ENCODE measurements at places on chromosomes 4 and X.
A peak's percentile ranks its signal among the peaks of the same experiment; 100 is the strongest.

DNA sequence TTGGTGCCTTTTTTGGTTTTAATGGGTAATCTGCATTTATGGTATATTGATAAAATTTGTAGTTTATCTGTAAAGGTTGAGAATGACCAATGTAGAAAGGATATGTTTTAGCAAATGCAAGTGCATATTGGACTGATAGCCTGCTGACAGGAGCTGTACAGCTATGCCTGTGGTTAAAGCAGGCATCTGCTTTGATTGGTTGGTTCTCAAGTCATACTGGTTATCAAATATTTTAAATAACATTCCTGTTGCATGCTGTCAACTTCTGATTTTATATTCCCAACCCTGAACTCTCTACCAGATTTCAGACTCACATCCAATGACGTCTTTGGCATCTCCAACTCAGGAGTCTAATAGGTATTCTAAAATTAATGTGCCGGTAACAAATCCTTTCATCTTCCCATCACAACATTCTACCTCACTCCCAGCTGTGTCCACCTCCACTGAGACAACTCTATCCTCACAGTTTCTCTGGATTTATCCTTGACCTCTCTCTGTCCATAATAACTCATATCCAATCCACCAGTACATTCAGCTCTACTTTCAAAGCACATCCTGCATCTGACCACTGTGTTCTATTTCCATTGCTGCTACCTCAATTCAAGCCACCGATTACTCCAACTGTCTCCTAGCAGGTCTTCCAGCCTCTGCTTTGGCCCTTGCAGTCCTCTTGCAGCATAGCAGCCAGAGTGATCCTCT, 125.7 kb downstream of the CAMK2D start:
- DNase-seq: no peak

GRCh38 chr4:122932763-122933162, 10.4 kb upstream of the NUDT6 start:
- DNase-seq: no peak

DNA sequence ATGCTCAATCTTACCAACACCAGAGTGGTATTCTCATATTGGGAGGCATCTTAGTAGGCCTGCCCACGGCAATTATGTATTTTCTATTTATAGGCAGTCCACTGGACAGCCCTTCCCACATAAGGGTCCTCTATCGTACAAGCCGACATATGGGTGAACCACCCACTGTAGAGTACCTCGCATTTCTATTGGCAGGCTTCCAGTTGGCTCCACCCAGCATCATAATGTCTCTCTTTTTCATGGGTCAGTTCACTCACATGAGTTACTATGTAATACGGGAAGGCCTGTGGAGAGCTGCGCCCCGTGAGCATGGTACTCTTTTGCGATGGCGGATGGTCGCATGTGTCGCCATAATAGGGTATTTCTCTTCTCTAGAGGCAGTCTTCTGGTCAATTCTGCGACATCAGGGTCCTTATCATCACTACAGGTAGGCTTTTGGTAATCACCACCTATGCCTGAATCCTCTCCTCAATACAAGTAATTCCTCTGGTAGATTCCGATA, 29.4 kb upstream of the FOXR2 start:
- no peak for DNase-seq

- no peak for DNase-seq
Observed at GRCh38 chr4:22312113-22312512, 203.8 kb downstream of the ADGRA3 start.

GRCh38 chr4:117545039-117545438, 459.7 kb upstream of the TRAM1L1 start:
- no peak for DNase-seq

DNA sequence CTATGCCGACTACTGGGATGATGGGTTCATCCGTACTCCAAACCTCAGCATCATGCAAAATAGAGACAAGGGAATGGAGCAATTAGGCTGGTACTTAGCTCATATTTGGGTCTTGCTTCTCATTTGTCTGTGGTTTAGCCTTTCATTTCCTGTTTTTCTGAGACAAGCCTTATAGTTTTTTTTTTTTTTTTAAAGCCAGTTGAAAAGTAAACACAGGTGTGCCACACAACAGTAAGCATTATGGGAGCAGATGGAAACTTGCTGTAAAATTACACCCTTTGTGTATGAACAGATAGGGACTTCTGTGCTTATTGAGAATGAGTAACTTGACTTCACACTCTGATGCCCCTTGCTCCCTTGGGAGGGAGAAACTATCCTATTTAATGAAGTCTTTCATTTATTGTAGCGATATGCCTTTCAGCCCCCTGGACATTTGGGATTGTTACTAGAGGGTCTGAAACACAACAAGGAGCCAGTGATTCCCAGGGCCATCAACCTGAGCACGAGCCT, 13.7 kb downstream of the RASSF6 start:
- DNase-seq: no peak

GRCh38 chr4:87051121-87051713, 116.4 kb downstream of the AFF1 start:
- DNase-seq: no peak

DNA sequence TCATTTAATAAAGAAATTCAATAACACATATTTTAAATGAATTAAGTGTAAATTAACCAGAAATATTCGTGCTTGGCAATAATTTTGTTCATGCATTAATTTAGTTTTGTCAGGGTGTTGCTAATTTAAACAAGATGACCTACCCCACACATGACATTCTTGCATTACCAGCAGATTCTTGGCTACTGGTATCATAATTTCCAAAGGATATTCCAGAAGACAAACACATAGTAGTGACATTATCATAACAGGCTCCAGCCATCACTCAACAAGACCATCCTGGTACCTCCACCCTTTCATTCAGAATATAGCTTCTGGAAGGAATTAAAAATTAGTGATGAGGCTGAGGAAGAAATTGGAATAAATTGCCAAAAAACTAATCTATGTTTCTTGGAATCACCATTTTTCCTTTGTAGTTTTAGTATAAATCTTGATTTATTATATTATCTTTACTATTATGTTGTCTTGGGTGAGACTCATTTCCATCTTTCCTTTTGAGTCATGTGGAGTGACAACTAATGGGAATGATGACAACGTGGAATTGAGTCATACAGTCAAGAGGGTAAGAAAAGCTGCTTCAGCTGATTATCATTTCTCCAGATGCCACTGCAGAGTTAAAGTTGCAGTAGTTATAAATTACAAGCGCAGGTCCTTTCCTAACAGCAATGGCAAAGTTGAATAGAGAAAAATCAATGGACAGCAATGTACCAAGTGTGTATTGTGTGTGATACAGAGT, 30.9 kb upstream of the HHIP start:
- DNase-seq: no peak

DNA sequence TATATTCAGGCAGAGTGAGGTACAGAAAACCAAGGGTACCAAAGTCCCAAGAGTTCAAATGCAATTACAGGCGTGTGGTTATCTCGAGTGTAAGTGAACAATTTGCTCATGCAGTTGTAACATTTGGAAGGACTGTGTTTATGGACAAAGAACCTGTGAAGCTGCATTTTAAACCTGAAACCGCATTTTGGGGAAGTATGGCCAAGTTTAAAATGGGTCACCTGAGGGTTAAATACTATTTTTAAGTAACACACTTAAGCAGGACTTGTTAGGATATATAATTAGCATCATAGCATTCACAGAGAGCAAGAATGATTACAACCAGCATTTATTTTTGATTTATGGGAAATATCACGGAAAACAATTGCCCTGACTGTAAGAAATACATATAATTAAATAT, 79.1 kb upstream of the LCORL start:
- no peak for DNase-seq

- peak; percentile 37 for DNase-seq
Observed at GRCh38 chr4:2811830-2812611, 19.1 kb downstream of the SH3BP2 start.

GRCh38 chr4:1260418-1261106, 11.6 kb upstream of the CTBP1 start:
- no peak for DNase-seq

GRCh38 chrX:120790118-120790517, 85.5 kb downstream of the CT47B1 start:
- peak; percentile 7 for DNase-seq

GRCh38 chr4:85482010-85482738, 7.2 kb downstream of the ARHGAP24 start:
- no peak for DNase-seq

DNA sequence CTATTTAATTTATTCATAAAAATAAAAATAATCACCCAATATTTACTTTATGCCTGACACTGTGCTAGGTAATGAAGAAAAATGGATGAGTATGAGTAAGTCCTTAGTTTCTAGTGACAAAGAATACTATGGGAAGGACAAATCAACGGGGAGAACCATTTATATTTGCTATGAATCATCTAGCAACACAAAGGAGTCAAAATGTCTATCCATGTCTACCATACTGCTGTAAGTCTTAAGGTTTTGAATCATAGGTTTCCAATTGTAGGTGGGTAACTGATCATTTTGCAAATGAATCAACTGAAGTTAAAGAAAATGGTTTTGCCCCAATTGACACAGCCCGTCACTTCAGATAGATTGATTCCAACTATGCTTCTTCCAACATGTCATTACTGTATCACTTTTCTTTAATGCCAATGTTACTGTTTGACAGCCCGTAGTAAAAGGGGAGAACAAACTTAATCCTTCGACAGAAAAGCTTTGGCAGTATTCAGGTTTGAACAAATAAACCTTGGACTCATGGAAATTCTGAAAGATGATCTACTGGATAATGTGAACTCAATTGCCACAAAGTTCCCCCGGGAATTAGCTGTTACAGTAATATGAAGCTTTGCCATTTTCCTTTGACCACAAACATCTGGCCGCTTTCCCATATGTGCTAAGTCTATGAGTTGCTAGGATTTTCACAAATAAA, 3.2 kb downstream of the TDO2 start:
- DNase-seq: no peak

GRCh38 chrX:134172588-134173259, 64.3 kb upstream of the CCDC160 start:
- DNase-seq: peak; percentile 47

GRCh38 chrX:154375156-154375504, 696 bp upstream of the FLNA start:
- no peak for DNase-seq

DNA sequence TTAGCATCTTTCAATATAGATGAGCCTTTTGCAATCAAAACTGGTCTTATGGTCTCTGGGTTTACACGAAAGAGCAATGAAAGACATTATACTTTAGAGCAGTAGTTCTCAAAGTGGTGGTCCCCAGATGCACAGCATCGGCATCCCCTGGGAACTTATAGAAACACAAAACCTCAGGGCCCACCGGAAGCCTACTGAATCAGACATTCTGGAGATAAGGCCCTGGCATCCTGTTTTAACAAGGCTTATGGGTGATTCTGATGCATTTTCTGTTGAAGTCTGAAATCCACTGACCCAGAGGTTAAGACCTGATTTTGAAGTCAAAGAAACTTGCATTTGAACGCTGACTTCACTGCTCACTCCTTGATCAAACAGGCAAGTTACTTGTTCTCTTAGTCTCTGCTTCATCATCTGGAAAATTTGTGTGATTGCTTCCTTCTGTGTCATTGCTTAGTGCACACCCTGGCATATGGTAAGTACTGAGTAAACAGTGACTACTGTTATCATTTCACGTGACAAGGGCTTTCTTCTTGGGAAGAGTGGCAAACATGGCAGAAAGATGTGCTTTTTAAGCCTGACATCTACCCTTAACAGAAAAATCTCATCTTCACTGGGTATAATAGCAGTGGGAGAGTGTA, 14.5 kb downstream of the CHRNA9 start:
- no peak for DNase-seq

- DNase-seq: no peak
Observed at GRCh38 chr4:62450740-62451139, 1250.6 kb downstream of the ADGRL3 start.

DNA sequence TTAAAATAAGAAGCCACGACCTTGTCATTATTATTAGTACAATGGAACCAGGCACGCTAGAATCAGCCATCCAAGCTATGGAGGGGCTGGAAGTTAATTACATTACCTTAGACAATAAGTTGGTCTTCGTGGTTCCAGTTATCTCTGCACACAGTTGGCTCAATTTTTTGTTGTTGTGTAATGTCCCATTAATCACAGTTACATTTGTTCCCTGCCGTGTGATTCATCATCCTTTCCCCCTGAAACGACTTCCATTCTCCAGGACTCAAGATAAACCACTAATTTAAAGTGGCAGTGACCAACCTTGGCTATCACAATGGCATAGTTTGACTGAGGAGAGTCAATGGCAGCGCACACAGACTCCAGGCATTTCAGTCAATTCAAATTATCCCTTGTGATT, 905.0 kb downstream of the RAB28 start:
- no peak for DNase-seq

GRCh38 chrX:139828033-139828432, 104.8 kb downstream of the ATP11C start:
- no peak for DNase-seq

GRCh38 chr4:10017037-10017893, 4.0 kb downstream of the SLC2A9 start:
- DNase-seq: no peak

Measured in activated T-cell treated with anti-CD3 and anti-CD28 coated beads, Interleukin-2, amount 50 U/mL, for 4 hours (primary cell).